ENCODE measurements at places on chromosomes 2 and 18.

DNA sequence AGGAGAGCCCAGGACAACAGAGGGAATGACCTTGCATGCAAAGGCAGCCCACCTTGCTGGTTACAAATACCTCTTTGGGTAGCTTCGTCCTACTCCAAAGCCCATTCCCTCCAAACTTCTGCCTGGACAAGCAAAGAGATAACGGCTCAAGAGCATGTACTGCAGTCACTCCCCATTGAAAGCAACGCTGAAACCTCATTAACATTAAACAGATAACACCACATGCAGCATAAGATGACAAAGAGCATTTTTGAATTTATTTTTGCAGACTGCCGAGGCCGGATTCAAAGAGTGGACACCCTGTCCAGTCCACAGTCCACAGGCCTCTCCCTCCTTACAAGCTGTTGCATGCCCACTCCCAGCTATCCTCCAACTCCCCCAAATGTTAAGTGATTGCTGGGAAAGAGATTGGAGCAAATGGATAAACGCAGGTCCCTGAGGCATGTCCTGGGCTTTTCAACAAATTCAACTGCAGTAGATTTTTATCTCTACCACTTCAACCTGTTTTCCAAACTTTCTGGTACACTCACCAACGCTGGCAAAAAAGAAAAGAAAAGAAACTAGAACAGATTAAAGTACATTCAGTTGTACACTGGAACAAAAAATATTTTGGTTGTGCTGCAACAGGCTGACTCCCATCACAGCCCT lies 40.1 kb downstream of the MREG start:
- DNase-seq: no peak

- peak; percentile 93 for DNase-seq
Measured at GRCh38 chr2:236871500-236872001, 214.1 kb upstream of the COPS8 start.

GRCh38 chr2:219350215-219350614 lies 17.7 kb upstream of the RESP18 start:
- no peak for DNase-seq

DNA sequence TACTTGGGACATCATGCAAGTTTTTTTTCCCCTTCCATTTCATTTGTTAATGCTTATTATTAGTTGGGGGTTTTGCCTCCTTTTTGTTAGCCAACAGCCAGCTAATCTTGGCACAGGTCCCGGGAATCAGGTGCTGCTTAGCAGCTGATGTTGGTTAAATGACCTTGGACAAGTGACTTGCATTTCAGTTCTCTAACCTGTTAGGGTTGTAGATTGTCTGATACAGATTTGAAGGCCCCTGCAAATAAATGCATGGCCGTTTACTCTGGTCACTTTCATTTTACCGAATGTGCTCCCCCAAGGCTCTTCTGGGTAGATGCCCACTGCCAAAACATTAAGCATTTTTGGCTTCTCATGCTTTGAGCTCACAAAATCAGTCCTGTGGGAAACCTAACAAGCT lies 120.9 kb downstream of the SPTBN1 start:
- DNase-seq: no peak

- DNase-seq: no peak
Measured at GRCh38 chr18:48219037-48219809, 190.0 kb downstream of the ZBTB7C start.

DNA sequence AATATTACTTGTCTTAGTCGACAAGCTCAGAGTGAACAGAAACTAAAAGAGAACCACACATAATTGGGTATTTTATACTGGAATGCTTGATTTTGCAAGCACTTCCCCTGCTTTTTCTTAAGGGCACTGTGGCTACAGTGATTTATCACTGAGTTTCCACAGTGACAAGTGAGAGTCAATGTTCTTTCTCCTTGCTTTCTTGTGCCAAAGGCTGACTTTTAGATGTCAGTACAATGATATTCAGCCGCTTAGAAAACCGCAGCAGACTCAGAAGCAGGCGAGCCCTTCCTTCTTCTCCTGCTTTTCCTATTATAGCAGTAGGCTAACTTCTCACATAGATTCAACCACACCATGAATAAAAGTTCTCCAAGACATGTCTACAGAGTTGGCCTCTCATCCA lies 1603.6 kb upstream of the NXPH2 start:
- DNase-seq: peak; percentile 58

GRCh38 chr2:13666582-13667414 lies 950.1 kb downstream of the TRIB2 start:
- DNase-seq: no peak

GRCh38 chr18:65206551-65207260 lies 544.1 kb upstream of the CDH7 start:
- DNase-seq: no peak

DNA sequence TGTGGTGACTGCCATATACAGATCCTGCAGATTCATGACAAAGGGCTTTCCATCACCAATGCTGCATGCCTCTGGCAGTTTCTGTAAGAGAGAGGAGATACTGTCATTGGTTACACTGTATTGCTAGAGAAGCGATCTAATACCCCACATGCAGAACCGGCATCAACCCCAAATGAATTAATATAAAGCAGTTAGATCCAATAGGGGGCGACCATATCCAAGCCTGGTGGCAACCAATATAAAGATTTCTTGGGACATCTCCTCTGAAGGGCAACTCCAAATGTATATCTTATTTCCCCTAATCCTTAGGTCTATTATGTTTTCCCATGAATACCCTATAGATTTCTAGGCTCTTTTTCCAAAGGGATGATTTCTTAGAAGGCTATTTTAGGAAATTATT lies 17.4 kb upstream of the IHH start:
- DNase-seq: no peak

DNA sequence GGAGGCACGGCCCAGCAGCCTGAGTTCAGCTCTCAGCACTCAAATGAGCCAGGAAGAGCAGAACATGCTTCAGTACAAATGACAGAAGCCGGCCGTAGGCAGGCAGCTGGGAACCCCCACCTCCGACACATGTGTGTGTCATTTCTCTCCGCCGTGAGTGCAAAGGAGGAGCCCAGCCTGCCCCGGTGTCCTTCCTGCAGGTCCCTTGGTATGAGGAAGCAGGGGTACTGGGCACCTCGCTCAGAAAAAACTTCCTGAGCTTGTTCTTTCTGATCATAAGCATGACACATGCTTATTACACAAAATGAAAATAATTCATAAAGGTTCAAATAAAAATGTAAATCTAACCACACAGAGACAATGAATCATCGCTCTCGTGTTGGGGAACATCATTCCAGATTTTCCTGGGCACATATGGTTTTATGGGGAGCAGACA lies 35.3 kb downstream of the KCNF1 start:
- peak; percentile 43 for DNase-seq

- no peak for DNase-seq
Measured at GRCh38 chr2:227886149-227886548, 14.7 kb downstream of the DAW1 start.

DNA sequence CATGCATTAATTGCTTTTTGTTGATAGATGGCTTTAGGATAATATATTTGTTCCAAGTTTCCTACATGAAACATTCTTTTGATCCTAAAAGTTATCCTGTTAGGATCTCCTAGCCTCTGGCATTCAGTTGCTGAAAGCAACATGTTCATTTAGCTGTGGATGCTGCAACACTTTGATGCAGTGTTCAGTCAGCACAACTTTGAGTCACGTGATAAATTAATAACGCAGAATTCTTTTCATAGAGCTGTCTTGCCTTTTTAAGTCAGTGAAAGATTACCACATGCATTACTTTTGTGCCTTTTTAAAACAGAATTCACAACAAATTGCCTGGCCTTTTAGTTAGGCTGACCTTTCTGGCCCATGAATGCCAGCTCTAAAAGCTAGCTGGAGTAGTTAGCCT lies 1467.9 kb upstream of the ZEB2 start:
- DNase-seq: peak; percentile 40

DNA sequence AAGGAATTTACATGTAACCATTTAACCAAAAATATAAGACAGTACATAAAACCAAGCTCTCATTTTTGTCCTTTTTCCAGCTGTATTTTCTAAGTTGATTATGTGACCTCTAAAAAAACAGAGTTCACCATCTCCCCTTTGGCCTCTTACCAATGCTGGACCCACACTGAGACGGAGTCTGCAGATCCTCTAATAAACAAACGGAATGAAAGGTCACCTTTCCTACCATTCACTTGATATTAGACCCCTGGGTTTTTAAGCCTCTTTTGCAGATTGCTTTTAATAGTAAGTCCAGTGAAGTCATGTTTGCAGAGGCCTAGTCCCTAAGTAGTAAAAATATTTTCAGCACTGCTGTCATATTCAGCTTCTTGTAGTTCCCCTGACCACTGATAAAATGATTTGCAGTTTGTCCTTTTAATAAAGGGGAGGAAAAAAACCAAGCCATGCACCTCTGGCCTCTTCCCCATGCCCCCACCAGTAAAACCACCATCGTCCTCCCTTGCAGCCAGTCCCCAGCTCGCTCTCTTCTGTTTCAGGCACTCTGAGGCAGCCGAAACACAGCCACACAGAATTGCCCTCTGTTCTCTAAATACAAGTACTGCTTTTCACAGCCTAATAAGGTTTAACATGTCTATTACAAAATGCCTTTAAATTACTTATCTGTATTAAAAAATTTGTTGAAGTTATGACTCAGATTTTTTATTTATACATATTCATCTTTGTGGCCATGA lies 427.5 kb downstream of the PARD3B start:
- peak; percentile 44 for DNase-seq

- DNase-seq: no peak
Measured at GRCh38 chr2:29290293-29291047, 175.3 kb downstream of the CLIP4 start.

DNA sequence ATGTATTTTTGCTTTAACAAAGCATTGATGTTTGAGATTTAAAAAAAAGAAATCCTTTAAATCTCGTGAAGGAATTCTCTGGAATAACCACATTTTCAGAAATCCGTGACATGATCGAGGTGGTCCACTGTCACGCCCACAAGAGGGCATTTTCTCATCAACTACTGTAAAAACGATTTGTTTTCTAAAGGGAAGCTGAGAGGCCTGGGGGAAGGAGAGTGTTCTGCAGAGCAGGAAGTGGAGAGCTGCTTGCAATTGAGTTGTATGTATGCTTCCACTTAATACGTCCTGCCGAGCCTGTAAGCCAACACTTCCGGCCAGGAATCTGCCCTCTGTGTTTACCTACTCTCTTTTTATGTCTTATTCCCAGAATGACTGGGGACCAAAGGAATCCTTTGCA lies 19.4 kb downstream of the KLHL29 start:
- peak; percentile 79 for DNase-seq

DNA sequence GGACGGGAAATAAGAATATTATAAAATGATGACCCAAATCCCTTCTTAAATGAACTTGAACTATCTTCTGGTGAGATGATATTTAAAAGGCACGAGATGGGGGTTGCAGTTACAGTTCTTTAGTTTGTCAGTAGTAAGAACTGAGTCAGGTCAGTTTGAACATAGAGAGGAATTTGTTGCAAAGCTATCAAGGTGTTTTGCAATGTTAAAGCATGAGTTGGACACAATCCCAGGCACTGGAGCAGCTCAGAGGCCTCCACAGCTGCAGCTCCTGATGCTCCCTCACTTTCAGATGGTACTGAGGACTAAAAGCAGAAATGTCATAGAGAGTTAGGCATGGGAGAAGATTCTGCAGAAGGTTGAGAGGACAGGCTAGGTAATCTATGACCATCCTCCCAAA lies 236.0 kb downstream of the BCL2 start:
- no peak for DNase-seq

DNA sequence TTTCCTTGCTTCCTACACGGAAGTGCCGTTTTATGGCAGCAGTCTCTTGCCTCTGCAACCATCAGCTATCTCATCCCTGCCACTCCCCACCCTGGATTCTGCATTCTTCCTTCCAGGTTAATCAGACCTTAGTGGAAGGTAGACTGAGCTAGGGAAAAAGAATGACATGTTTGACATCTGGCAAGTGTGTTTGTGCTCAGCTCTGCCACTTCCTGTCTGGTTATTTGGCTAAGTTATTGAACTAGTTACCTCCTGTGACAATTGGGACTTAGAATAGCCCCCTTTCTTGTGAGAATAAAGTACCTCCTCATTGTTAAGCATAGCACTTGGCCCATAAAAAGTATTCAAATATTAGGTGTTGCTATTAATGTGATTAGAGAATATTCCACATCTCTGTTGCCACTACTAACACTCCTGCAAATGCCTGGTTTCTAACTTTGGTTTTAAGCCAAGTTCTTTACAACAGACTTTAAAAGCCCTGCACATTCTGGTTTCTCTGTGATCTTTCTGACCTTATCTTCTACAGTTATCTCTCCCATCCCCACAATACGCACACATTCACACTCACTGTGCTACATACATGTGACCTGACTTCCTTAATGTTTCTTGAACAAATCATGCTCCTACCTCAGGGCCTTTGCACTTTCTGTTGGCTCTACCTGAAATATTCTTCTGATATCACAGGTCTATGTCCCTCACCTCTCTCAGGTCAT lies 10.8 kb upstream of the MAPRE2 start:
- DNase-seq: no peak

DNA sequence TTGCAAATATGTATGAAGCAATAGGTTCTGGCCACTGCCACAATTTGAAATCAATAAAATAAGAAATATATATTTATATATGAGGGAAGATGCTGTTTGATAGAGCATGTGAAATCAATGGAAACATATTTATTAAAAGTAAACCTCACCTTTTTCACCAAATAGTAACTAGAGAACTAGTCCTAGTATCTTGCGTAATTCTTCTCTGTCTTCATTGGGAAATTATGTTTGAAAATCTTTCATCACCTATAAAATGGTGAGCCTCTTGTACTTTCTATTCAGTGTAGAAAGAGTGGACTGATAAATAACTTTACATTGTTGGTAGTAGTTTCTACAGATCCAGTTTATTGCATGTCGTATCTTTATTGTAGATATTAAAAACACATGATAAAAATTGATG lies 103.0 kb downstream of the CD226 start:
- DNase-seq: no peak

GRCh38 chr2:674321-674985 lies 2.8 kb downstream of the TMEM18 start:
- DNase-seq: peak; percentile 19

DNA sequence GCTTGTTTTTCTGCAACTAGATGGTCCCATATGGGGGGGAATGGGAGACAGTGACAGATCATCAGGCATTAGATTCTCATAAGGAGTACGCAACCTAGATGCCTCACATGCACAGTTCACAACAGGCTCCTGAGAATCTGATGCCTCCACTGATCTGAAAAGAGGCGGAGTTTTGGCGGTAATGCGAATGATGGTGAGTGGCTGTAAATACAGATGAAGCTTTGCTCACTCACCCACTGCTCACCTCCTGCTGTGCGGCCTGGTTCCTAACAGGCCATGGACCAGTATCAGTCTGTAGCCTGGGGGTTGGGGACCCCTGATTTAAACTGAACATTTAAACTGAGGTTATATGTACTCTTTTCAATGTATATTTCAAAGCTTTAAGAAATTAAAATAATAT lies 40.7 kb downstream of the SOS1 start:
- DNase-seq: no peak

GRCh38 chr2:46326231-46326980 lies 29.2 kb downstream of the EPAS1 start:
- no peak for DNase-seq

Measured in fibroblast of lung (primary cell).